Stimulated activated CD8-positive, alpha-beta memory T cell treated with anti-CD3 and anti-CD28 coated beads, Interleukin-2, amount 100 ng/mL, for 48 hours (primary cell): ENCODE measurements at places on chromosomes 12 and 14.

DNA sequence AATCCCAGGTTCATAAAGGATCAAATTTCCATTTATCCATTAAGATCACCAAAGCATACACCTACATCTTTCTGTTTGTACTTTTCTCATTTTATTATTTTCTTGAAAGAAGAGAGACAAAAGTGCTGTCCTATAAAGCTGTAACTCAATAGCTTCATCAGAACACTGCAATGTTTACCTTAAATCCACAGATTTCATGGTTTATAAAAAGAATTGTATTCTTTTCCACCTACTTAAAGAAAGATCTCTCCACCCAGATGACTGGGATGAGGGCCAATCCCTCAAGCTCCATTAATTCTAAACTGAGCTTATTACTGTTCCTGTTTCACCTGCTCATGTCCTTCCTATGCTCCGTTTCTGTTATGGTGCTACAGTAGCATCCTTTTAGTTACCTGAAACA lies 470.6 kb downstream of the BCAT1 start:
- no peak for DNase-seq

GRCh38 chr12:236445-236844 lies 22.5 kb upstream of the SLC6A12 start:
- DNase-seq, result no peak

DNA sequence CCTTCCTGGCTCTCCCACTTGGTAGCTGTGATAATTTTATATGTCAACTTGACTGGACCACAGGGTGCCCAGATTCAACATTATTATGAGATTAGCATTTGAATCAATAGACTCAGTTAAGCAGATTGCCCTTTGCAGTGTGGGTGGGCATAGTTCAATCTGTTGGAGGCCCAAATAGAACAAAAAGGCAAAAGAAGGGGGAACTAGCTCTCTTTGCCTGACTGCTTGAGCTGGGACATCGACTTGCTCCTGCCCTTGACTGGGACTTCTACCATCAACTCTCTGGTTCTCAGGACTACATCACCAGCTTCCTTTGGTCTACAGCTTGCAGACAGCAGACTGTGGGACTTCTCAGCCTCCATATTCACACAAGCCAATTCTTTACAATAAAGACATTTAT lies 1189.2 kb downstream of the BCL11B start:
- DNase-seq, result no peak

DNA sequence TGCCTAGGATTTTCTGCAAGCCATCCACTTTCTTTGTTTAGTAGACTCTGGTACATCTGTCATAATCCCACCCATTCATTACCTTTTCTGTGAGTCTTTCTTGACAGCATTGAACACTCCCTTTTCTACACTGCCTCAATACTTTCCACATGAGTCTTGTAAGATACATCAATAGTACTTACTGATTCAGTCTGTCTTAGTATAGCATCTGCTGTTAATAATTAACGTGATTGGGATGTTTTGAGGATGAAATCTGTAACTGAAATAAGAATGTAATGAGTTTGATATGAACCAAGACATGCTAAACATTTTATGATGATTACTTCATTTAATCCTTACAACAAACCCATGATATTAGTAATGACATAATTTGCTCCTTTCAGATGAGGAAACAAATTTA lies 196.2 kb upstream of the FOXG1 start:
- no peak for DNase-seq

GRCh38 chr12:19700969-19701368 lies 261.7 kb downstream of the AEBP2 start:
- DNase-seq, result no peak

DNA sequence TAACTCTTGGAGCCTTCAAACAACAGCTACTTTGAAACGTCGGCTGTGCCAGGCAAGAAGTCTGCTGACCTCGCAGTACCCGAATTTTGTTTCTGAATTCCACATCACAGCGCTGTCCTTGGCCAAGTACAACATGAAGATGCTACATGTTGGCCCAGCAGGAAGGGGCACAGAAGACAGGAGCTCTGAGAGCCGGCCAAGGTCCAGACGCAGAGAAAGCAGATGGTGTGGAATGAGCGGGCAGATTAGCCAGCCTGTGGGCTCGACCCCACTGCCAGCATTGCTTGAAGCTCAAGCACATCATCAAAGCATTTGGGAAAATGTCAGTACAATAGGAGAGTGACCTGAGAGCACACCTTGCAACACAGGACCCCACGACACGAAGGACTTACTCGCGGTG lies 64.5 kb downstream of the FZD10 start:
- DNase-seq, result no peak

DNA sequence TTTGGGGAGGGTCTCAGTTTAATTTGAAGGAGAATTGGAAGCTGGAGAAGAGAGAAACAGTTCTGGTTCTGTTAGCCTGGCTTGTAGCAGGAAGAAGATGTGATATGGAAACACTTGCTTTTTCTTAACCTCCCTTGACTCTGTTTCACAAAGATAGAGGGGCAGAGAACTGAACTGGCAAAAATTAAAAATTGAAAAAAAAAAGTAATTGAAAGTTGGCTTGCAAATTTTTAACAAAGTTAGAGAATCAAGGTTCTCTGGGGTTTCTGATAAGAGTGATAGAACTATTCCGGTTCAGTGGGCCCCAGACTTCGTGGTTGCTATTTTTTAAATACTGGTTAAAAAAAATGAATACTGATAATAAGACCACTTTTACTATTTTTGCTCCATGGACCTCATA lies 2.8 kb downstream of the CRADD start:
- no peak for DNase-seq
